ENCODE measurements at places on chromosomes 6 and 20.

- DNase-seq, result no peak
Measured at GRCh38 chr6:72267470-72267869, 354.4 kb upstream of the KCNQ5 start.

GRCh38 chr6:37688078-37688850, 9.4 kb downstream of the MDGA1 start:
- DNase-seq, result peak; percentile 27

GRCh38 chr6:42947950-42948349, 12.6 kb upstream of the GNMT start:
- DNase-seq, result no peak

GRCh38 chr6:36280467-36280866, 10.6 kb downstream of the PNPLA1 start:
- DNase-seq, result no peak

GRCh38 chr6:6315660-6316059, 4.8 kb downstream of the F13A1 start:
- peak; percentile 29 for DNase-seq

DNA sequence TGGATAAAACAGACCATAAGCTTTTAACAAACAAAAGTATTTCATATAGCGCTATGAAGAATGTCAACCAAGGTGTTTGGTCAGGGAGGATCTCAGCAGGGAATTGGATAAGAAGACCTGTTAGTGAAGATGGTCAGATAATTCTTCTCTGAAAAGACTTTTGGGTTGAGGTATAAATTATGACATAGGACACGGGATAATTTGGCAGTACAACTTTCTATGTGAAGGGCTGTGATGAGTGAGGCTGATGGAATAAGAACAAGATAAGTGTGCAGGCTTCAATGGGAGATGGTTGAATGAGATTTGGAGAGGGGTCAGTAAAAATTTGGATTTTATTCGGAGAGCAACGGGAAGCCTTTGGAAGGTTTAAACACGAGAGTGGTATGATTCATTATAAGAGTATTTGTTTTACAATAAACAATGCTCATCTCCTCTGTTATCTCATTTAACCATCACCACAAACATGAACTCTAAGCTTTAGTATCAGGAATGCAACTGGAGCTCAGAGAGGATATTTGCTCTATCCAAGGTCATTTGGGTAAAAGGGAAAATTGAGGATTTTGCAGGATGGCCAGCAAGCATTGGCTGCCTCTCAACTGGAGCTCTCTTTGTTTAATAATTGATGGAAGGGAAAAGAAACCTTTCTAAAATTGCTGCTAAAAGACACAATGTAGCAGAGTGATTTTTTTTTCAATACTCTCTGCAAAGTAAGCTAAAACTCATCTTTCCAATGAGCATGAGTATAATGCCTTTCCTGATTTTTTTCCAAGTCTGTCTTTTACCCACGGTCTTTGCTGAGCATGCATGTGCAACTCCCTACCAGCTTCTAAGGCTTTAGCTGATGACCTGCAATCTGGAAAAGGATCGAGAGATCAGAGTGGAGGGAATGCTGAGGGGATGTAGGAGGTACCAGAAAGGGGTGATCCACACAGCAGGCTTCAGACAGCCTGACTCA, 534.0 kb downstream of the CBLN4 start:
- DNase-seq, result no peak

GRCh38 chr20:42572320-42573016, 617.2 kb downstream of the PTPRT start:
- DNase-seq, result no peak

GRCh38 chr6:144555066-144555465, 269.9 kb downstream of the UTRN start:
- no peak for DNase-seq

DNA sequence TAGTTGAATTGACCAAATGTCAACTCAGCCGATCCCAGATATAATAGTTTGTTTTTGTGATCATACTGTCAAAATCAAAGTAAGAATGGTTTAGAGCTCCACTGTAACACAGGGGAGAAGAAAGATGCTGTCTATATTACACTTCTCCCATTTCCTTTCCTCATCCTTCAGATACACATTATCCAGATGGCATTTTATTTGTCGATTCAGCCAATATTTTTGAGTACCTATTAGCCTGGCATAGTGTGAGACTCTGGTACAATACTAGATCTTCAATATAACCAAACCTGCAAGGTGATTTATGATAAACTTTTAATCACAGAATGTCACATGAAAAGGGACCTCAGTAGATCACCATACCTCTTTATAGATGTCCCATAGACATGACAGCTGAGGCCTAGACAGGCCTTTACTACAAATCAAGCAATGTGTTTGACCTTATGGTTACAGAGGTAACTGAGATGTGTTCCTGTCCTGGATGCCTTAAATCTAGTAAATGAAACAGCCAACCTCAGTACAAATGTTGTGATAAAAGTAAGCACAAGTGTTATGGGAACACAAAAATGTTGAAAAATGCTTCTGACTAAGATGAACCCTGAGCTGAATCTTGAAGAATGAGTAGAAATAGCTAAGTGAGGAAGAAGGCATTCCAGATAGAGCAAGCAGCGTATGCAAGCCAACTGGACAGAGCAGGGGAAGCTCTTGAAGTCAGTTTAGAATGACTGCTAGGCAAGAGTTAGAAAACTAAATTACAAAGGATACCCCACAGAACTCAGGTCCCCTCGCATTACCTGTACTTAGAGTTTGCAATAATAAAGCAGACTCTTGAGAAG, 1.9 kb downstream of the FBXO9 start:
- no peak for DNase-seq

DNA sequence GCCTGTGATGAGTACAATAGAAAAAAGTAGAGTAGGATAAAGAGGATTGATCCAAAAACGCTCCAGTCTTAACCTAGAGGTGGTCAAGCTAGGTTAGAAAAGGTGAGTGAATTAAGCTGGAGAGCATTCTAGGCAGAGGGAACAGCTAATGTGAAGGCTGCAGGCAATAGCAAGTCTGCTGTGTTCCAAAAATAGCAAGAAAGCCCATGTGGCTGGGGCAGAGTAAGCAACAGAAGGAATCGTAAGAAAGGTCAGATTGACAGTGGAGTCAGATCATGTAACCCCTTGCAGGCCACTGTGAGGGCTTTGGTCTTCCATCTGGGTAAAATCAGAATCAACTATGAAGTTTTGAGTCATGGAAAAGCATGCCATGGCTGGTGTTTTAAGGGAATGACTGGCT, 155.0 kb downstream of the OPN5 start:
- DNase-seq, result no peak

DNA sequence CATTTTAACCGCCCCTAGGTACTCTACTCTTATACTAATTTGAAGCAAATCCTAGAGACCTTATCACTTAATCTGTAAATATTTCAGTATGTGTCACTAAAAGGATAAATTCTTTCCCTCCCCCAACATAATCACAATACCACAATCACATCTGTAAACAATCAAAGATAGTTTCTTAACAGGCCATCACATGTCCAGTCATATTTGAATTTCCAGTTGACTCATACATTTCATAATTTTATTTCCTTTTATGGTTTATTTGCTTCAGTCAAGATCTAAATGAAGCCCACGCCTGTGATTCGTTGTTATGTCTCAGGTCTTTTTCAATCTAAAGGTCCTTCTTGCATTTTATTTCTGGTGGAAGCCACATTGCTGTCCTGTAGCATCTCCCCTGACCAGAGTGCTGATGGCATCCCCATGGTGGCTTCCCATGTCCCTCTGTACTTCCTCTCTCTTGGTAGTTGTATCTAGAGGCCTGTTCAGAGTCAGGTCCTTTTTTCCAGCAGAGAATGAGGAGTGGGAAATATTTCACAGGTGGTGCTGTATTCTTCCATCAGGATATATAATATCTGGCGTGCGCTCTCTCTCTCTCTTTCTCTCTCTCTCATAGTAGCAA, 128.6 kb upstream of the SLC22A23 start:
- DNase-seq, result no peak

DNA sequence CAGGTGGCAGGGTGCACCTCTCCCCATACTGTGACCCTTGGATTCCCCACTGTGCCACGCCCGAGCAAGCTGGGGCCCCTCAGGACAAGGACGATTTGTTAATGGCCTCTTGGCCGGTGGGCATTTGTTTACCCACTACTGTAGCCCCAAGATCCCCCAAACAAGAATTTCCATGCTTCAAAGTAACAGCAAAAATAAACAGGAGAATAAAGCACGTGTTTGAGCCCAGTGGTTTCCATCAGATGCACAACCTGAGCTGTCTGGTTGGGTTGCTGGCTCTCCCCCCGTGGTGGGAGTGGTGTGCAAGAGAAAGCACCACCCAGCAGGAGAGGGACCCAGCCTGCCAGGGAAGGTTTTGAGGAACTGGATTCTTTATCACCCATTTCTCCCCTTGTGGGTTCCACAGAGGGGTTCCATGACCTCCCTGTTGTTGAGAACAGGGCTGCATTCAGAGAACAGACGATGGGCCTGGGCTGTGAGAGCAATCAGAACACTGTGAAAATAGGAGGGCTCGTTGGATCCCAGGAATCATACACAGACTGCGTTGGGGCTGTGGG, 4.8 kb downstream of the CD93 start:
- no peak for DNase-seq

DNA sequence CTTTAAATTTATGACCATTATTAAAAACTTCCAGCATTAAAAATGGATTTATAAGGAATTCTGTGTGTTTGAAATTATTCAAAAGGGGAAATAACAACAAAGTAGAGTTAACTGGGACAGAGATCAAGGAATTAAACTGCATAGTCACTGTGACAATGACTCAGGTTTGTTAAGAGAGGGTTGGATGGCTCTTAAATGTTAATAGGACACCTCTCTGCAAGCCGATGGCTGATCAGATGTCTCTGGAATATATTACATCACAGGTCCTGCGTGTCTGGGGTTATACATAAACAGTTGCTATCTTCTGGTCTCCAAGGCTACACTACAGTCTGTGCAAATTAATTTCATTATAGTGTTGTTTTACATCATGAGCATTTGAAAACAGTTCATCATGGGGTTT, 574.3 kb downstream of the COL12A1 start:
- DNase-seq, result no peak

DNA sequence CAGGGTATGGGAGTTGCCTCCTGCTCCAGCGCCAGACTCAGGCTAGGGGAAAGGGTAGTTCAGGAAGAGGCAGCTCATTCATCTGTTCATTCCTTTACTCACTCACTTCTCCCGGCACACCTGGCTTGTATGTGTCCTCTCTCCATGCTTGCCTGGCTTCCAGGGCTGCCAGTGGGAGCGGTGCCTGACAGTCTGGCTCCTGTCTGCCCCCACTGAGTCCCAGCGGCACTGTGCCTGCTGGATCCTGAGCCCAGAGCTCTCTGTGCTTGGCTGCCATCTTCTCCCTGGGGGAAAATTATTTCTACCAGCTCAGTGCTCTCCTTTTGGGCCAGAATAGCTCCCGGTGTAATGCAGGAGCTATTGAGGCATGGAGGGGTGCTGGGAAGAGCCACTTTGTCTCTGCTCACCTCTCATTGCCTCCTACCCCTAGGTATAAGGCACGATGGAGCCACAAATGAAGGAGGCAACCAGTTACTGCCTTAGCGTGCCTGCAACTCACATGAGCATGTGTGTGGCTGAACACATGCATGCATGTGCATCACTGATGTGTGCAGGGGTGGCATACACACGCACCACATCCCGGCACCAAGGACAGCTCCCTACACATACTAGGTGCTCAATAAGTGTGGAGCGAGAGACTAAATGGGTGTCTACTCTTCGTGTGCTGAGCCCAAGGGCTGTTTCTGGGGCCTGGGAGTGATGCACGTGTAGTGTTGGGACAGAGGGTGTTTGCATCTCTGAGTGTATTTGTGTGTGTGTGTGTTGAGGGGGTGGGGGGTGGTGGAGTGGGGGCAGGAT, 46.6 kb downstream of the CDH22 start:
- DNase-seq, result peak; percentile 22

DNA sequence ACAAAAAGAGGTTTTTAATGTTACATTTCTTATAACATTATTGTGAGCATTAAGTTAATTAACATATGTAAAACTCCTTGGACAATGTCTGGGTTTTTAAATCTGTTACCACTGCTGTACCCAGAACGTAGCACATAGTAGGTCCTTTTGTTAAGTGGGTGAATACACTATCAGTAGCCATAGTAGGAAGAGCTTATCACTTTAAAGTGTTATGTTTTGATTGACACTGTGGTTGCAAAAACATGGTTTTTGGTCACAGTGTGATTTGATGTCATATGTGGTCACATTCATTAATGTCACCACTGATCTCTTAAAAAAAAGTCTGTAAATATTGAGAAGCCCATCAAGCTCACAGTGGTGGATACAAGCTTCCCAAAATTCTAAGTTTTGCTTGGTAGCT, 160.7 kb downstream of the PLCB1 start:
- no peak for DNase-seq

DNA sequence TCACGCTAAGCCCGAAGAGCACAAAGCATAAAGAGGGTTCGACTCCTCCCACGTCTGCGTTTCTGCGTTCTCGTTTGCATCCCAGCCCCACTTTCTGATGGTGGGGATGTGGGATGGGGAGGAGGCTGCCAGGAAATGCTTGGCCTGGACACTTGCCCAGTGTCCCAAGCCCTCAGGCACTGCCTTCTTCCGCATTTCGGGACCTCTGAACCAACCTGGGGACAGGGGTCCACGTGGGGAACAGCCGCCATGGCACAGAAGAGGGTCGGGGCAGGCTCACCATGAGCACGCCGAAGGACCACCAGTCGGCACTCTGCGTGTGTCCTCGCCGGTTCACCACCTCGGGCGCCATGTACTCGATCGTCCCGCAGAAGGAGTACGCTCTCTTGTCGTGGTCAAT, 88.2 kb downstream of the RAMACL start:
- no peak for DNase-seq

DNA sequence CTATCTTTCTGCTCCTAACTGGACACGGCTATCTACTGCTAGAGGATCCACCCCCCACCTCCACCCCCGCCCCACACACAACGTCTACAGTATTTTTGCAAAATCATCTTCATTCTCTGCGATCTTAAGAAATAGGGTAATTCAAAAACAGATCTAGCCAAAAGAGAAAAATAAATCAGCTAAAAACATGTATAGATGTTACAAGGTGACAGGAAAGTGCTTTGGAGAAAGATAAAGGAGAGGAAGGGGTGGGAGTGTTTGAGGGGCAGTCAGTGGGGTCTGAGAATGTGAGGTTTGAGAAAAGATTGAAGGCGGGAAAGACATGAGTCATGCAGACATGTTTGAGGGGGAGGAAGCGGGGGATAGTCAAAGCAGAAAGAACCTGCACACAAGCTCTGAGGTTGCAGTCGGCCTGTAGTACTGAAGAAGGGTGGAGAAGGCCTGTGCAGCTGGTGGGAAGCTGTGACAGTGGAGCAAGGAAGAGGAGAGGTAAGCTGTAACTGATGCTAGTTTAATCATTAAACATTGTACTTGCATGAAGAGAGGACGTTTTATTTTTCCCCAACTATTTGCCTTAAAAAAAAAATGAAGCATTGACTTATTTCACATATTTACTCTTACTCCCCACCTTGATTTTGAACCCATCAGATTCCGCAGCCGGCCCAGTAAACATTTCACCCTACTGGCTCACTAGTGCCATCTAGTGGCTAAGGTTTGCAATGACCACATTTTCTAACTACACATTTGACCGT, 332.6 kb downstream of the ADGRB3 start:
- DNase-seq, result peak; percentile 69

Measured in NCI-H1105 (cell line).